Mesothelial cell of epicardium (in vitro differentiated cells): ENCODE measurements at places on chromosomes 5 and 9.

DNA sequence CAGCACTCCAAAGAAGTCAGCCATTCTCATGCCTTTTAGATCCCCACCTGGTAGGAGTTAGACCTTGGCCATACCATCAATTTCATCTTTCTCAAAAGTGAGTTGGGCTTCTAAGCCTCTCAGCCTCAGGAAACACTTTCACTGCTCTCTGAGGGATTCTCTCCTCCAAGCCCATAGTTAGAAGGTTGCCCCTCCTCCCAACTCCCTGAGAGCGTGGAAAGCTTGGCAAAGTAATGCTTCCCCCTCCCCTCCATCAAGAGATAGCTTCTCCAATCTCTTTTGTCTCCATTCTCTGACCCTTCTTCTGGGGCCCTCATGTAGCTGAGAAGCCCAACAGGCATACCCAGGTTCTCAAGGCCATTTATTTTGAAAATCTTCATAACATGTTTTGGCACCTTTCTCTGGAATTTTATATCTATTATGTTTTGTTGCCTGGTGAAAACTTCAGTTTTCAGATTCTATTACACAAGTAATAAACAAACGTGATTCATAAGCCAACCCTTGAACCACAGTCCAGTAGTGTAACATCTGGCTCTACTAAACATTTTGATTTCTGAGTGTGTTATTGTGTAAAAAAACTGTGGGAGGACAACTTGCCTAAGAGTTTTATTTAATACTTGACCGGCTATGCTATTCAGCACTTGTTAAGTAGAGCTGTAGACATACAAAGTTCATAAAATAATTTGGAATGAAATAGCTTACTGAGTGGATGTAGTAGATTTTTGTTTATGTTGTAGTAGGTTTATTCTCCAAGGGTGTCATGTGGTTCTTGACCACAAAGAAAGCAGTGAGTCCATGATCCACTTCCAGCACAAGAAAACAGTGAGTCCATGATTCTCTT, 17.1 kb downstream of the LVRN start:
- DNase-seq, result no peak

DNA sequence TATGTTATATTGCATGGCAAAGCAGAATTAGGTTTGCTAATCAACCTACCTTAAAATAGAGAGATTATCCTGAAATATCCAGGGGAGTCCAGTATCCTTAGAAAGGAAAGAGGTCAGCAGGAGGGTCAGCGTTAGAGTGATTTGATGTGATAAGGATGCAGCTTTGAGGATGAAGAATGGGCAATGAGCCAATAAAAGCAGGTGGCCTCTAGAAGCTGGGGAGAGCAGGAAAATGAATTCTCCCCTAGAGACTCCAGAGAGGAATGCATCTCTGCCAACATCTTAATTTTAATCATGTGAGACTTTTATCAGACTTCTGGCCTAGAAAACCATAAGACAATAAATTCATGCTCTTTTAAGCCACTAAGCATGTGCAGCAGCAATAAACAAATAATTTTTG, 65.7 kb upstream of the SYK start:
- DNase-seq, result no peak

DNA sequence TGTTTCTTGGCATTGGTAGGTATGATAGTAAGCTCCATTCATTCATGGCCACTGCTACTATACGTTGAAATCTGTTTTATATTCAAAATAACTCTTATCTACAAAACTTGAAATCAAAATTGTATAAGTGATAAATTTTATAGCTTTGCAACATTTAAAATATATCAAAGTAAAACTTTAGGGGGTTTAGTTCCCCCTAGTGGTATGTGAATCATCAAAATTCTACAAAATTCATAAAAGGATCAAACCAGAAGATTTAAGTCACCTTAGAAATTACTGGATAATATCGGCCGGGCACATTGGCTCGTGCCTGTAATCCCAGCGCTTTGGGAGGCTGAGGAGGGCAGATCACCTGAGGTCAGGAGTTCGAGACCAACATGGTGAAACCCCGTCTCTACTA, 243.0 kb upstream of the CDH18 start:
- DNase-seq, result no peak

DNA sequence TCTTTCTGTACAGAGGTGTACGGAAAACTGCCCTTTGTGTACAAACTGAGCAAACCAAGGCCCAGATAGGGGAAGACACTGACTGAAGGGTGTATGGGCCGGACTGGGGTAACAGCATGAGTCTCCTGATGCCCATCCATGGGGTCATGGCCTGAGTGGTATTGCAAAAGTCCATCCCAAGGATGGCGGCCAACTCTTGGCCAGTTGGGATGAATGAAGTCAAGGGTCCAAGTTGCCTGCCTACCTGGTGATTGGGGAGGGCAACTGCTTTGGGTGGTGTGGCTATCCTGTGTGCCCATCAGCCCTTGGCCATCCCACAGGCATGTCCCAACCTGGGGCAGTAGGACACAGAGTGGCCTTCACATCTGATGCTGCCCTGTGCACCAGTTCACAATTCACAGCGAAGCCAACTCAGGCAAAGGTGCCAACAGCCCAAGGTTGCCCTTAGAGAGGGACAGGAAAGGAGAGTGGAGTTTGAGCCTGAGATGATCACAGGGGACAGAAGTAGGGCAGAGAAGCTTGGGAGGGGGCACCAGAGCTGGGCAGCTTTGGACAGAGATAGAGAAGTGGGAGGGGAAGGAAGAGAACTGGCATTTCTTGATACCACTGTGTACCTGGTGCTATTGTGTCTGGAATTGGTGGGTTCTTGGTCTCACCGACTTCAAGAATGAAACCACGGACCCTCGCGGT, 46.6 kb downstream of the COL15A1 start:
- DNase-seq, result no peak

GRCh38 chr5:56244627-56245026, 11.5 kb upstream of the ANKRD55 start:
- no peak for DNase-seq

- DNase-seq, result no peak
Observed at GRCh38 chr5:29547236-29547865, 1646.1 kb upstream of the CDH6 start.
